ENCODE measurements at places on chromosomes 11 and 22.

- DNase-seq, result no peak
- H3K4me3 ChIP-seq, result no peak overlapping the region
- no peaks in the 10 kb centered on the region for H3K27me3 ChIP-seq
- no peaks in the 10 kb centered on the region for H3K4me1 ChIP-seq
These were observed 91.4 kb upstream of the CTSC start for GRCh38 chr11:88428959-88429358.

DNA sequence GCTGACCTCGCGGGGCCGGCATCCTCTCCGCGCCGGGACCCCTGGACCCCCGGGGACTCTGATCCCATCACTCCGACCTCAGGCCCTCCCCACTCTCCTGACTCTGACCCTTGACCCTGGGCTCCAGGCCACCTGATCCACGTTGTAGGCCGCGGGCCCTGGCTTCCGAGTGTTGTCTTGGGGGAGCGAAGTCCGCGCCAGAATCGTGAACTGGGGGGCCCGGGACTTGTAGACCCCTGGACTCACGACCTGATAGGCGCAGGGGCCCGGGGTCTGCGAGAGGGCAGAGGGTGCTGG, 716 bp upstream of the TYMP start:
- H3K36me3 ChIP-seq, result no peaks in the 10 kb centered on the region
- peaks cover 42% of the 10 kb centered on the region for H3K27me3 ChIP-seq
- H3K4me1 ChIP-seq, result peaks cover 11% of the 10 kb centered on the region
- no peak for DNase-seq
- H3K27ac ChIP-seq, result no peak overlapping the region

DNA sequence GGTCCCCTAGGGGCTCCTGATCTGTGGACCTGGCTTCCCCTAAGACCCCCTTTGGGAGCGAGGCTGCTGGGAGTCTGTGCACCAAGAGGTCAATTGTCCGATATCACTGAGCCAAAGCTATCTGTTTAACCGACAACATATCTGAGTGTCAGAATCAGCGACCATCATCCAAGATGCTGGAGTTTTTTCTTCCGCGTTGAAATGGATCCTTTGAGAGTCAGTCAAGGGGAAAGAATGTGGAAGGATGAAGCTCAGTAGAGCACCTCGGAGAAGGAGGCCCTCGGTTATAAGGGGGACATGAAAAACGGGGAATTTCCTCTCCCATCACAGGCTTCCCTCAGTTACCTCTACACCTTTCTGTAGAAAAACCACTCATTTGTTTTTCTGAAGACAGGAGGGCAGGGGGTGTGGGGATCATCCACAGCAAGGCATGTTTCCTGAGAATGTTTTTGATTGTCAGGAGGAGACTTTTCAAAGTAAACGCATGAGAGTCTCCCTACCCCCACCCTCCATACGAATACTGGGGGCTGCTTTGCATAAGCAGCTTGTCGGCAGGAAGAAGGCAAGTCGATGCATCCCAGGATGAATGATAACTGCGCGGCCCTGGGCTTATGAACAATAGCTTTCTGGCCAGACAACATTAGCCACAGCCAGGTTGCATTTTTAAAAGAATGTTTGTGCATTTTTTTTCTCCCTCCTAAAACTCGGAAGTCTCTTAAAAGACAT, 37.7 kb upstream of the CCND1 start:
- H3K27ac ChIP-seq, result no peak overlapping the region
- no peaks in the 10 kb centered on the region for H3K4me1 ChIP-seq
- no peak overlapping the region for H3K4me3 ChIP-seq
- no peaks in the 10 kb centered on the region for H3K27me3 ChIP-seq
- DNase-seq, result no peak

DNA sequence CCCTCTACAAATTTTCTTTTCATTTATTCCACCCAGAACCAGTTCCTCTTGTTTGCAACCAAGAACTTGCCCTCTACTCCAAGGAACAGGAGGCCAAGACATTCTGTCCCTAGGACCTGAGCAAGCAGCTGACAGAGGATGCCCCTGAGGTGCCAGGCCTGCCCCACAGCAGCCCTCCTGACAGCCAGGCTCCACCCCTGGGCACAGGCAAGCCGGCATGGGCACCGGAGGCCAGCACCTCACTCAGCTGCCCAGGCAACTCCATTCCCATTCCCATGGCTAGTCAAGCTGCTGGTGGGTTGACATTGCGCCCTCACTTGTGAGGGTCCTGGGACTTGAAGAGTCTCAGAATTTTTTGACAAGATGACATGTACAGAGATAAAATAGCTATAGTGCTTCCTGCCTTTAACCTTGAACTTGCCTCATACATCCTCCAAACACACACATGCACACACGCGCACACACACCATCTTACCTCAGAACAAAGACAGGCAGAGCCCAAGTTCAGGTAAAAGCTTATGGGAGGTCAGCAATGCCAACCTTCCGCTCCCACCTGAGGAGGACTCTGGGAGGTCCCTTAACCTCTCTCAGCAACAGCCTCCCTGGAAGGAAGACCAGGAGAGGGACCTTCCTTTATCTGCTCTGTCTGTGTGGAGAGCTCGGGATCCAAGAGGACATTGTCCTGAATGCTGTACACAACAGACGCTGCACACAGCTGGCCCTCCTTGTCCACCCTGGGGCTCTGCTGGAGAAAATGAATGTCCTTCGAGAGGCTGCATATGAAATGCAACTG, 620.9 kb upstream of the CADM1 start:
- no peak overlapping the region for H3K4me3 ChIP-seq
- no peaks in the 10 kb centered on the region for H3K4me1 ChIP-seq
- no peaks in the 10 kb centered on the region for H3K27me3 ChIP-seq
- no peak overlapping the region for H3K27ac ChIP-seq

DNA sequence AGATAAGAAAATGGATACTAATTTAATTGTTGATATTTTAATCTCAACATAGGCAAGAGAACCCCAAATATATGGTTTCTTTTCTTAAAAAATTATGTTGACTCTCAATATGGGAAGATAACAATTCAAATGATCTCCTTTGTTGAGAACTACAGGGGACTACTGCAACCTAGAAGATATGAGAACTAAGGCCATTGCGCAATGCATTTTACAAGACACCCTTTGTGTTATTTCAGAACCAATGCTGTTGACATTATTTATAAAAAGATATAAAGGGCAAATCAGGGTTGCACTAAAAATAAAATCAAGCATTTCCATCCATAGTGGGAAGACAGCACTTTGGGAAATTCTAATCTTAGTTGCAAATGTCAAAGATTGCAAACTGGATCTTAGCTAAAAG, 322.3 kb downstream of the SOX6 start:
- no peak for DNase-seq
- no peaks in the 10 kb centered on the region for H3K36me3 ChIP-seq
- no peaks in the 10 kb centered on the region for H3K4me1 ChIP-seq
- no peaks in the 10 kb centered on the region for H3K27me3 ChIP-seq

GRCh38 chr11:118921121-118921928, 4.4 kb downstream of the BCL9L start:
- H3K4me1 ChIP-seq, result peaks cover 36% of the 10 kb centered on the region
- H3K36me3 ChIP-seq, result no peaks in the 10 kb centered on the region
- H3K27me3 ChIP-seq, result no peaks in the 10 kb centered on the region
- no peak overlapping the region for H3K27ac ChIP-seq

DNA sequence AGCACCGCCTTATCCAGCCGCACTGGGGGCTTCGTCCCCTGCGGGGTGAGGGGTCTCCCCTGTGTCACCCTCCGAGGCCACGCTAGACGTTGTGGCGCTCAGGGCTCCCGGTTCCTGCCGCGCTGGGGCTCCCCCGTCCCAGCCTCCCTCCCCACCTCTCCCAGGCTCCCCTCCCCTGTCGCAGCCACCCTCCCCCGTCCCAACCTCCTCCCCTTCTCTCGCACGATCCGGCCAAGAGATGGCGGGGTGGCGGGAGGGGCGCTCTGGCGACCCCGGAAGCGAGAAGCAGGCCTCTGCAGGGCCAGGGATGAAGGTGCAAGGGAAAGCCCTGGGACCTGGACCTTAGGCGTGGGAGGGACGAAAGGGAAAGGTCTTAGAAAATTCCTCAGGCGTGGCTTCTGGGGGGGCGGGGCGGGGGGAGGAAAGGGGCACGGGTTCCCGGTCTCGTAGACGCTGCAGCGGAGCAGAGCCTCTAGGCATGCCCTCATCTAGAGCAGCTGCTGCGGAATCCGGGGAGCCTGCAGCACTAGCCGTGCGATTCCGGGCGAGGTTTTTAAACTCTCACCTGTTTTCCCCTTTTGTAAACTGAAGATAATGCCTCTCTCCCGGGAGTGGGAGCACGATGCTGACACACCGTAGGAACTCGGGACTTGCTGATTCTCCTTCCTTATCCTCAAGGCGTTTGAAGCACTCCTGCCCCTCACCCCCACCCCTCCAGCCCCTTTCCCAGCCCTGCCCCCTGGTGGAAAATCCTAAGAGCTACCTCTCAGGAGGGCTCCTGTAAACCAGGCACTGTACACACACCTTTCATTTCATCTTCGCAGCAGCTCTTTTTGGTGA, 14.4 kb downstream of the KCNJ5 start:
- H3K4me3 ChIP-seq, result peak overlapping the region; percentile 68
- DNase-seq, result no peak
- peaks cover 56% of the 10 kb centered on the region for H3K27me3 ChIP-seq
- H3K4me1 ChIP-seq, result peaks cover 8% of the 10 kb centered on the region
- H3K36me3 ChIP-seq, result no peaks in the 10 kb centered on the region

DNA sequence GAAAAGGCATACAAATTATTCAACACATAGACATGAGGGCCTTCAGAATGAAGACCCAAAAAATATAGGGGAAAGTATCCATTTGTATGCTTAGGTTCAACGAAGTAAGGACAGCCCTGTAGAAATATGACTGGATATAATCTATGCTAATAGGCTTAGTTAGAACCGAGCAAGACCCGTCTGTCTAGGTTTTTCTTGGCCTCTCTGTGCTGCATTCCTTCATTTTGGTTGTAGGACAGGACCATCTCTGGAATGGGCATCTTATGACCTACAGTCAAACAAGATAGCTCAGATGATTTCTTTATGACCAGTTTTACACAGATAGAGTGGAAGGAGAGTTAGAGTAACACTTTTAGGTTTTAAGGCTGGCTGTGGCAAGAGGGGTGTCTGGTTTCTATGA, 5.6 kb upstream of the MS4A7 start:
- no peaks in the 10 kb centered on the region for H3K36me3 ChIP-seq
- peaks cover under 1% of the 10 kb centered on the region for H3K4me1 ChIP-seq
- DNase-seq, result no peak
- H3K27me3 ChIP-seq, result no peaks in the 10 kb centered on the region

DNA sequence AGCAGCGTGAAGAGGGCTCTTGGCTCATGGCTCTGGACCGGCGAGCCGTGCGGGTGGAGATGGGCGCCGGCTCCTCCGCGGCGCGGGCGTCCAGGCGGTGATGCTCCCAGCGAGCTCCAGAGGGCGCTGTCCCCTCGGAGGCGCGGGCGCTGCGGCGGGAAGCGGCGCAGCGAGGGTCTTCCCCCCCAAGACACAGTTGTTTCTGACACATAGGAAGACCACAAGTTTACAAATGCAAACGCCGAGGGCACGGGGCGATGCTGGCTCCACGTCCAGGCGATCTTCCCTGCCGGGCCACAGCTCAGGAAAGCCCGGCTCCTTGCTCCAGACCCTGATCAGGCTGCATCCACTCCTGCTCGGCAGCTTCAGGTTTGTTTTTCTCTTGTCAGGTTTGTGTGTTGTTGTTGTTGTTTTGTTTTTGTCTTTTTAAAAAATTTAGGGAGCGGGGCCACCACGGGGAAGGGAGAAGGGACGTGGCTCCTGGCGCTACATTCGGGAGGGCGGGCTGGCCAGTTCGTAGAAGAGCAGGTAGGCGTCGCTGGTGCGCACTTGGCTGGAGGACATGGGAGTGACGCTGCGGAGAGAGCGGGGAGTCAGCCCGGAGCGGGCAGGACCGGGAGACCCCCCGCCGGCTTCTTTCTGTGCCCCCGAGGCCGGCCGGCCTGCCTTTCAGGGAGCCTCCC, 10.0 kb upstream of the MFRP start:
- no peaks in the 10 kb centered on the region for H3K27me3 ChIP-seq
- peak overlapping the region; percentile 37 for H3K4me3 ChIP-seq
- H3K27ac ChIP-seq, result no peak overlapping the region
- H3K4me1 ChIP-seq, result peaks cover 3% of the 10 kb centered on the region
- no peaks in the 10 kb centered on the region for H3K36me3 ChIP-seq

DNA sequence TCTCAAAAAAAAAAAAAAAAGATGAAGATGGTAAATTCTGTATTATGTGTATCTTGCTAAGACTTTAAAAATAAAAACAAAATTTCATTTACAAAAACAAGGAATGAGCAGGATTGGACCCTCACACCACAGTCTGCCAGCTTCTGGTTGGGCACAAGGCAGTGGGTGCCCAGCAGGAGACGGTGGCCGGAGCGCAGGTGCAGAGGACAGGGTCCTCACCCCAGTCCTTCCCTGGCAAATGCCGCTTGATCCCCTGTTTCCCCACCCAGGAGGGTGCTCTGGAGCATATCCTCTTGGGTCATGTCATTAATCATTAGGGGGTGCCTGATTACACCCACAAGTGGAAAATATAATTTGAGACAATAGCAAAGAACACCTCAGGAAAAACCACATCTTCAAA, 31.2 kb downstream of the SHANK2 start:
- no peaks in the 10 kb centered on the region for H3K27me3 ChIP-seq
- H3K27ac ChIP-seq, result no peak overlapping the region

- DNase-seq, result no peak
- H3K36me3 ChIP-seq, result peaks cover 58% of the 10 kb centered on the region
- no peaks in the 10 kb centered on the region for H3K4me1 ChIP-seq
- H3K27me3 ChIP-seq, result no peaks in the 10 kb centered on the region
- H3K27ac ChIP-seq, result no peak overlapping the region
These were observed 50.9 kb downstream of the APOL1 start for GRCh38 chr22:36303874-36304273.

GRCh38 chr11:127552446-127552845, 551.9 kb upstream of the KIRREL3 start:
- H3K27ac ChIP-seq, result no peak overlapping the region
- DNase-seq, result no peak
- H3K27me3 ChIP-seq, result no peaks in the 10 kb centered on the region
- no peaks in the 10 kb centered on the region for H3K36me3 ChIP-seq

- H3K36me3 ChIP-seq, result no peaks in the 10 kb centered on the region
- no peak for DNase-seq
- H3K4me3 ChIP-seq, result no peak overlapping the region
- H3K27me3 ChIP-seq, result no peaks in the 10 kb centered on the region
These were observed 137.2 kb upstream of the MTMR2 start for GRCh38 chr11:96061069-96061468.

GRCh38 chr11:48095779-48096470, 115.6 kb downstream of the PTPRJ start:
- no peaks in the 10 kb centered on the region for H3K27me3 ChIP-seq
- H3K36me3 ChIP-seq, result no peaks in the 10 kb centered on the region
- peaks cover 6% of the 10 kb centered on the region for H3K4me1 ChIP-seq
- DNase-seq, result no peak

GRCh38 chr11:134686460-134687061, 274.5 kb upstream of the B3GAT1 start:
- no peak overlapping the region for H3K4me3 ChIP-seq
- H3K27ac ChIP-seq, result no peak overlapping the region
- no peak for DNase-seq
- H3K36me3 ChIP-seq, result no peaks in the 10 kb centered on the region
- no peaks in the 10 kb centered on the region for H3K27me3 ChIP-seq
- no peaks in the 10 kb centered on the region for H3K4me1 ChIP-seq

GRCh38 chr11:369336-370018, at the start of gene B4GALNT4:
Gene B4GALNT4 (plus strand): TSS chr11:369499. CDS start chr11:369804, 305 bp downstream.
- peaks cover 8% of the 10 kb centered on the region for H3K4me1 ChIP-seq
- H3K36me3 ChIP-seq, result peaks cover 14% of the 10 kb centered on the region
- no peak within 1 kb of the TSS for H3K27ac ChIP-seq
- DNase-seq, result no peak
